Gastroesophageal sphincter (tissue), 4 donors: ENCODE measurements at places on chromosomes 4 and X.
A peak's percentile ranks its signal among the peaks of the same experiment; 100 is the strongest.

DNA sequence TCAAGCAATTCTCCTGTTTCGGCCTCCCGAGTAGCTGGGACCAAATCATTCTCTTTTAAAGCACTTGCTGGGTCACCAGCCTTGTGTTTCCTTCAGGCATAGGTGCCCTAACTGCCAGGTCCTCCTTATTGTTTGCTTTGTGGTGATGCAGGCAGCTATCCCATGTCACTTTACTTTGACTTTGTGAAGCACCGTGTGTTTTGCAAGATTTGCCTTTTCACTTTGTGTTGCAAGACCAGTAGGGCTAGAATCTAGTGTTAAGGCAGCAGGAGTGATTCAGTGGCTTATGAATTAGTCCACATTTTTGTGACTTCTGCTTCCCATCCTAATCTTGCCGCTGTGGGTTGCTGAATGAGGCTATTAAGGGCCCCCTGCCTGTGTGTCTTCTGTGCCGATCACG lies 20.2 kb downstream of the SYAP1 start:
- no peaks in the 10 kb centered on the region for H3K27me3 ChIP-seq
- H3K27ac ChIP-seq, result no peak overlapping the region
- no peaks in the 10 kb centered on the region for H3K4me1 ChIP-seq
- H3K4me3 ChIP-seq, result no peak overlapping the region

- ATAC-seq, result no peak
- no peaks in the 10 kb centered on the region for H3K27me3 ChIP-seq
- no peak overlapping the region for H3K4me3 ChIP-seq
- no peaks in the 10 kb centered on the region for H3K36me3 ChIP-seq
Measured at GRCh38 chrX:35439692-35440091, 358.4 kb upstream of the MAGEB16 start.

DNA sequence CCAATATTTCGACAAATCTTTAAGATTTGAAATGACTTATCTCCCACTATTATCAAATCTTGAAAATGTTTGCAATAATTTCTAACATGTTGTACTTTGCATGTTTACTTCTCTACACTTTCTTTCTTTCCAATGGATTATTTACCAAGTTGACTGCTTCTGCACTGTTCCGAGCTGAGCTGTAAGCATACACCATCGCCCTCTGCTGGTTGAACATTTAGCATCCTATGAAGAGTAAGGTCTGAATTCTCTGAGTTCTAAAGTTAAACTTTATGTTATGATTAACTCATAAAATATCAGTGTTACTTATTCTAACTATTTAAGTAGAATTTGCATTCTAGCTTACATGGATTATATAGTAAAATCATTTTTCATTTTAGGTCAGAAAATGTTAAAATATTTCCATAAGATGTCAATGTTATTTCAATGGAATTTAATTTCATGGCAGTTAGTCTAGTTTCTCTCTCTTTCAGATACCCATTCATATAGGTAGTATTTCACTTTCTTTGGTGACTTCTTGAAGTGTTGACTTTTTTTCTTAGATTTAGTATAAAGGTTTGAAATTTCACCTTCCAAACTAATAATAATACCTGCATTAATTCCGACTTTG lies 137.4 kb downstream of the DKK2 start:
- no peaks in the 10 kb centered on the region for H3K27me3 ChIP-seq
- no peaks in the 10 kb centered on the region for H3K4me1 ChIP-seq
- no peak for ATAC-seq
- H3K4me3 ChIP-seq, result no peak overlapping the region
- H3K36me3 ChIP-seq, result no peaks in the 10 kb centered on the region

DNA sequence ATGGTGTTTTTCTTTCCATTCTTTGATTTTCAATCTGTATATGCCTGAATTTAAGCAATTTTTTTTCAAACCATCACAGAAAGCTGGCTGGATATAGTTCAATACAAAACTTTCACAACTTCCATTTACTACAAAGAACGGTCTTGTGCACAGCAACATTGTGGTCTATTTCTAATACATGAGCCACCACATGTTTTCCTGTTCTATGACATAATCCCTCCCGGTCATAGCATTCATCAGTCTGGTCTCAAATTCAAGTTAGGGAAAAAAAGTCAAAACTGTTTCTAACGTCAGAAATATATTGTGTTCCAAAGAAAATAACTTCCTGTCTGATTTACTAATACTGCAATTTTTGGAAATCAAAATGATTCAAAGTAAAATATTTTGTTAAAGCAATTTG lies 7.5 kb upstream of the CXCL6 start:
- H3K27ac ChIP-seq, result no peak overlapping the region
- no peak for ATAC-seq
- no peaks in the 10 kb centered on the region for H3K27me3 ChIP-seq
- H3K36me3 ChIP-seq, result no peaks in the 10 kb centered on the region
- H3K4me1 ChIP-seq, result no peaks in the 10 kb centered on the region
- H3K4me3 ChIP-seq, result no peak overlapping the region

DNA sequence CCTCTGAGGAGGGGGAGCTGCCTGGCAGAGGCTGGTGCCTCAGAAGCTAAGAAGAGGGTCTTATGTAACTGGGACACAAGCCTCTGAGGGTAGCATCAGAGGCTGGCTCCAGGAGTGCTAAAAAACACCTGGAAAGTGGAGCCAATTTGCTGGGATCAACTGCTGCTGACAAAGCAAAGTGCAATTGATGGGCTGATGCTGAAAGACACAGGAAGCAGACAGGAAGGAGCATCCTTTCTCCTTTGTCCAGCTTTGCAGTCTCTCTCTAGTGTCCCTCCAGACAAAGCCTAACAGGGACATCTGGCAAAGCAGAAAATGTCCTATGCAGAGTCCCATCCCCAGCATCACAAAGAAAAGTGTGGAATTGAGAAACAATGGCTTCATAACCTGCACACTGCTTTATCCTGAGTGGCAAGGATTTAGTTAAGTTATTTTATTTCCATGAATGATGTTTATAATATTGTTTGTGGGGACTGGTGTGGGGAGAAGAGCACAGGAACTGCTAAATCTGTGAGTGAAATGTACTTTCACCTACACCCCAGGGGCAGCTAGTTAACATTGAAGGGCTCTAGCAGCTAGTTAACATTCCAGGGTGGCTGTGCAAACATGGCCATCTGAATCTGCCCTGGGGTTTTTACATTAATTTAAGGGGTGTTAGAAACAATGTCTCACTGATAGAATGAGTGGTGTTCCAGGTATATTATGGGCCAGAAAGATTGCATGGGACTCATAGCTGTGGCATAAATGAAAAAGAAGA lies 25.6 kb upstream of the MBTPS2 start:
- no peaks in the 10 kb centered on the region for H3K4me1 ChIP-seq
- no peak for ATAC-seq
- no peak overlapping the region for H3K27ac ChIP-seq
- no peak overlapping the region for H3K4me3 ChIP-seq

DNA sequence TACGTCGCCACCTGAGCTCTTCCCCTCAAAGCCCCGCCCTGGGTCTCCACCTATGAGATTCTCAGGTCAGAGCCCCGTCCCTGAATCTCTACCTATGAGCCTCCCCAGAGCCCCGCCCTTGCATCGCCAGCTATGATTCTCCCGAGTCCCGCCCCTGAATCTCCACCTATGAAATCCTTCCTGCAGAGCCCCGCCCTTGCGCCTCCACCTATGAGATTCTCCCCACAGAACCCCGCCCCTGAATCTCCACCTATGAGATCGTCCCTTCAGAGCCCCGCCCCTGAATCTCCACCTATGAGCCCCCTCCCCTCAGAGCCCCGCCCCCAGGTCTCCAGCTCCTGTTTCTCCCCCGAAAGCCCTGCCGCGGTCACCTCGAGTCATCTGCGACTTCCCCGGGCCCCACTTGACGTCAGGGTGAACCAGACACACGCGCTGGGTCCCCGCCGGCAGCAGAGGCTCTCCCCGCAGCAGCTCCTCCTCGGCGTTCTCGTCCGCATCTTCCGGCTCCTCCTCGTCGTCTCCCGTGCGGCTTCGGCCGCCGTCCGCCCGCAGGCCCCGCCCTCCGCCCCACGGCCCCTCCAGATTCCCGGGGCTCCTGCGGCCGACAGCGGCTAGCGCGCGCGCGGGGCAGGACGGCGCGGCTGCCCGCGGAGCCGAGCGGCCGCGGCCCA lies 393 bp downstream of the GTPBP6 start:
- no peaks in the 10 kb centered on the region for H3K27me3 ChIP-seq
- peak overlapping the region; percentile 96 for H3K27ac ChIP-seq
- peak overlapping the region; percentile 83 for H3K4me3 ChIP-seq
- H3K4me1 ChIP-seq, result peaks cover 9% of the 10 kb centered on the region

DNA sequence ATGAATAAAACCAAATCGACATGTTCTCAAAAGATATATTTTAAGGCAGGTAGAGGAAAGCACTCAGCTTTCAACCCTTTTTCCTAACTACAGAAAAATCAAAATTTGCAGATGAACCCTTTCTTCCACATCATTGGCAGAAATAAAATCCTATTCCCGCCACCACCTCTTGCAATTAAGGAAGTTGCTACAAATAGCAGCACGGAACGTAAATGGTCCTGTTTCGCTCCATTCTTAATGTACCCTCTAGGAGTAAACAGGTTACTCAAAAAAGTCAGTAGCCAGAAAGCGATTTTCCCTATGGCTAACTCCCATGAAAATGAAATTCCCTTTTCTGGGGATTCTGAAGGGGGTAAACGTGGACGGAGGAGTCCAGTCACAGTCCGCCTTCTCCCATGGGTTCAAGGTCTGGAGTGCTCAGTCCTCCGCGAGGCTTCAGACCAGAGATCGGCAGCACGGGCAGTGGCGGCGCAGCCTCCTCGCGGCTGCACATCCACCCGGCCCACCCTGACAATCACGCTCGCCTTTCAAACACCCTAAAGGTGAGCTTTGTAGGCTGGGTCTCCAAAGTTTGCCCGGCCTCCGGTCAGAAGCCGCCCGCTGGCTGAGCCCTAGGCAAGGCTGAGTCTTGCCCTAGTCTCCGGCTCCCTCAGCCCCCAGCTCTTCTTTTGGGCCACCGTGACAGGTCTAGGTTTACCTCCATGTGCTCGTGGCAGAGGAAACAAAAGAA lies 1.8 kb downstream of the ATP11C start:
- no peak for ATAC-seq
- H3K36me3 ChIP-seq, result no peaks in the 10 kb centered on the region

- ATAC-seq, result no peak
- H3K4me1 ChIP-seq, result no peaks in the 10 kb centered on the region
- no peak overlapping the region for H3K4me3 ChIP-seq
Measured at GRCh38 chrX:130144509-130144908, 21.1 kb downstream of the AIFM1 start.

DNA sequence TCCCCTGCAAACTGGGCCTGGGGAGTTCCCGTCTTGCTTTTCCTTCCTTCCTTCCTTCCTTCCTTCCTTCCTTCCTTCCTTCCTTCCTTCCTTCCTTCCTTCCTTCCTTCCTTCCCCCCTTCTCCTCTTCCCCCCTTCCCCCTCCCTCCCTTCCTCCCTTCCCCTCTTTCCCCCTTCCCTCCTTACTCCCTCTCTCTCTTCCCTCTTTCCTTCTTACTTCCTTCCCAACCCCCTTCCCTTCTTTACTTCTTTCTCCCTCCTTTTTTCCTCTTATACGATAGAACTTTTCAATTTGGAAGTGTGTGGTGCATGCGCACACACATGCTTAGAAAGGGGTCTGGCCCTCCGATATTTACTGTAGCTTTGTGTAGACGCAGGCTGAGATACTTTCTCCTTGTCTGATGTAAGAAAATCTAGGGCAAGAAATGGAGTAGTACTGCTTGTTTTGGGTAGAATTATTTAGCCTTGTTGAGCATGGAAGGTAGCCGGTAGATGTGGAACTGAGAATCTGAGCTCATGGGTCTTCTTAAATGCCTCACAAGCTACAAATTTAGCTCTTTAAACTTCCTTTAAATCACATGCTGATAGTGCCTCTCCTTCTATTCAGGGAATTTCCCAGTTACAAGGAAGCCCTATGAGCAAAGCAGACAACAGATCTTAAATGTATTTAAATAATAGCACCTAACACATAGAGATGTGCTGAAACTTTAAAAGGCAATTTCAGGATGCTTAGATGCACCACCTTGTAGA lies 189.6 kb downstream of the GPAT3 start:
- ATAC-seq, result no peak
- H3K27ac ChIP-seq, result no peak overlapping the region
- H3K27me3 ChIP-seq, result no peaks in the 10 kb centered on the region
- no peaks in the 10 kb centered on the region for H3K4me1 ChIP-seq
- no peaks in the 10 kb centered on the region for H3K36me3 ChIP-seq
- no peak overlapping the region for H3K4me3 ChIP-seq

DNA sequence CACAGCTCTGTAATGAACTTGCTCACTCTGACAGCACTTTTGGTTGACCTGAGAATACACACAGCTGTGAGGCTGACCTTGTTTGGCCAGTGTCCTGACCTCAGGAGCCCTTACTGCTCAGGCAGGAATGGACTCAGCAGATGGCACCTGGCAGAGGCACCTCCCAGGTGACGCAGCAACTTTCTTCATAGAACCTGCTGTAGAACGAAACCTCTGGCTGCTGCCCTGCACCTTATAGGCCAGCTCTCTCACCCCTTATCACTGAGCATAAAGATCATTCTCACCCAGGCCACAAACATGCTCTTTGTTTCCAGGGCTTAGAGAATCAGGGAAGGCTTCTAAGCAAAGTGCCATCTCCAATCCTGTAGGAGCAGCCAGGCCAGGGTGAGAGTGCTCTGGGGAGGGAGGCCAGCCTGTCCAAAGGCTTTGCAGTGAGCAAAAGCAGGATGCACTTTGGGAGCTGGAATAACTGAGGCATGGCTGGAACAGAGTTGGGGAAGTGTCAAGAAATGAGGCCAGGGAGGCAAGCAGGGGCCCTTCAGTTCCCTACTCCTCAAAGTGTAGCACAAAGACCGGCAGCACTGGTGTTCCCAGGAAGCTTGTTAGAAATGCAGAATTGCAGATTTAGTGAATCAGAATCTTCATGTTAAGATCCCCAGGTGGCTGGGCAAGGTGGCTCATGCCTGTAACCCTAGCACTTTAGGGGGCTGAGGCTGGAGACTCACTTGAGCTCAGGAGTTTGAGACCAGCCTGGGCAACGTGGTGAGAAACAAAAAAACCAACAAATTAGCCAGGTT lies 13.3 kb upstream of the CENPU start:
- peak overlapping the region; percentile 84 for H3K27ac ChIP-seq
- no peak overlapping the region for H3K4me3 ChIP-seq

DNA sequence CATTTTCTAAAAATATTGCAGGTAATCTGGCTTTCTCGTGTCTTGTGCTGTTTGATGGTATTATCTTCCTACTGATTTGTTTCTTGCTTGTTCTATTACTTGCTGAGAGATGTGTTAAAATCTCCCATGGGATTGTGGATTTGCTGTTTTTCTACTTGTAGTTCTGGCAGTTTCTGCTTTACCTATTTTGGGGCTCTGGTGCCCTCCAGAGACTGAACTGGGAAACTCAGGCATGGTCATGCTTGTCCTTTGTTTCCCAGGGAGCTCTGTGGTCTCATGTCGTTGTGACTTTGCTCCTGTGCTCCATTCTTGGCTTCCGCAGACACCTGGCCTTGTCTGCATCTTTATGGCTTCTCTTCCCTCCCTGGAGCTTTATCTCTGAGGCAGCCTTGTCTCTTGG lies 39.5 kb downstream of the NSD2 start:
- H3K4me3 ChIP-seq, result no peak overlapping the region
- H3K27me3 ChIP-seq, result no peaks in the 10 kb centered on the region
- no peaks in the 10 kb centered on the region for H3K36me3 ChIP-seq
- no peak for ATAC-seq
- H3K27ac ChIP-seq, result no peak overlapping the region

- ATAC-seq, result no peak
- H3K4me1 ChIP-seq, result peaks cover 37% of the 10 kb centered on the region
- no peaks in the 10 kb centered on the region for H3K27me3 ChIP-seq
- no peak overlapping the region for H3K4me3 ChIP-seq
Measured at GRCh38 chrX:17039826-17040225, 93.4 kb downstream of the REPS2 start.
